ENCODE measurements at places on chromosomes 7 and 10. TPM values are rescaled to one million over a fixed set of nuclear protein-coding genes. Genes with fewer than 3 reads are reported as not detected.

DNA sequence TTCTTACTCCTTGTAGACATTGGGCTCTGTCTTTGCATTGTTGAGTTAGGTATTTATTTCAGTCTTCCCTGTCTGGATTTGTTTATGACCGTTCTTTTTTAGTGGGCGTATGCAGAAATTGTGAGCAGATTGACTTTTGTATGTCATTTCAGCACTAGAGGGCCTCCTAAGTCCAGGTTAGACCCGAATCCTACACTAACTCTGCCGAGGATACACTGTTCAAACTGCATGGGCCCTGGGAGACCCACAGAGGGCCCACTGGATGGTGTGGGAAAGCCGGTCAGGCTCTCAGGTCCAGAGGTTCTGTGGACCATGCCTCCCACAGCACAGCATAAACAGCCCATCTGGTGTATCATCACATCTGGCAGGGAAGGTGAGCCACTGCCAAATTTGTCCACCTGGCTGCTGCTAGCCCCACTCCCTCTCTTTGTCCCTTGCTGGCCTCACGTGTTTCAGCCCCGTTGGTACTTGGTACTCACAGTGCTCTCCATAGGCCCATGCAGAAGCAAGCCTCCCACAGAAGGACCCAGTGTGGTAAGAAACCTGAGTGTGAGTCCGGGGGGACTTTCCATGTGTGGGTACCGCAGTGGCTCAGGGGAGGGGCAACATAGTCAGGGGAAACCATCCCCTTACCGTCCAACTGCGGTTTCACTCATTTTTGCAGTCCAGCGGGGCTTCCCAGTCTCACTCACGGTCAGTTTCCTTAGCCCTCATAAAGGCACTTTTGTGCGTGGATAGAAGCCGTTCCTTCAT lies 112.8 kb downstream of the APBB1IP start:
- peak; percentile 36 for DNase-seq

DNA sequence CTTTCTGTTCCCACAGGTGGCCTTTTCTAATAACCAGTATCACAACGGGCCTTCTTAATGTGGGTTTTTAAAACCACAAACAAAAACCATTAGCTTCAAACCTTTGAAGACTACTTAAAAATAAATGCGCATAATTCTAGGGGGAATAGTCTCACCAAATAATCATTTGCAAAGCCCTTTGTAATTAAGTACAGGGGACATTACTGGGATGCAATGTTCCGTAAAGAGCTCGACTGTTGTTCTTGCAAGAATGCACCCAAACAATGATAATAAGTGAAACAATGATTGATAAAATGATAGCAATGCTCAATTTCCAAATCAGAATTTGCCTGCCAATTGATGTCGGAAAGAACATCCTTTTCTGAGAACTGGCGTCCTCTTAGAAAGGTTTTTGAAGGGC lies 589.1 kb upstream of the ADARB2 start:
- DNase-seq: no peak

DNA sequence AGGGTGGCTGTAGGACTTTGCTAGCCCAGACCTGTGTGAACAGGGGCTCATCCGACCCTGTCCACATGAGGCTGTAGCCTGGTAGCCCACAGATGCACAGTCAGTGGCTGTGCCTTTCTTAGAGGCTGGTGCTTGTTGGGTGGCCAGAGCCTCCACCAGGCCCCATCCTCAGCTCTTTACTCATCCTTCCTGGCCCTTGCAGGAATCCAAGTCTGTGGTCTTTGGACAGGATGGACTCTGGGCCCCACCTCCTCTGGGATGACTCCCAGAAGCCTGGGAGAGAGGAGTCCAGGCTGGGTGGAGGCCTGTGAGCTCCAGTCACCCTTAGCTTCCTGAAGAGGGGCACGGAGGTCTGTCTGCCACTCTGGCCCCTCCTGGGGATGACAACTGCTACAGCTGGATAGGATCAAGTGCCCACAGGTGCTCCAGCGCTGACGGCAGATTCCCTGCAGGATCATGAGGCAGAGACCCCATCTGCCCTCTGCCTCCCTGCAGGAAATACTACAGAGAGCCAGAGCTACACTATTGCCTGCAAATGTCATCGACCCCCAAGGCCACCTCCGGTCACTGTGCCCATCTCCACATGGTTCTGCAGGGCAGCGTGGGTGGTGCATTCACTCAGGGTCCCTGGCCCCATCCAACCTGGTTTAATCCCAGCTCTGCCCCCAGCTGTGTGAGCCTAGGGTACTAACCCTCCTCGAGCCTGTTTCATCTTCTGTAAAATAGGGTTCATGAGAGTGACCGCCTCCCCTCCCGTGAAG lies 114.5 kb downstream of the PTPN20 start:
- peak; percentile 84 for DNase-seq

DNA sequence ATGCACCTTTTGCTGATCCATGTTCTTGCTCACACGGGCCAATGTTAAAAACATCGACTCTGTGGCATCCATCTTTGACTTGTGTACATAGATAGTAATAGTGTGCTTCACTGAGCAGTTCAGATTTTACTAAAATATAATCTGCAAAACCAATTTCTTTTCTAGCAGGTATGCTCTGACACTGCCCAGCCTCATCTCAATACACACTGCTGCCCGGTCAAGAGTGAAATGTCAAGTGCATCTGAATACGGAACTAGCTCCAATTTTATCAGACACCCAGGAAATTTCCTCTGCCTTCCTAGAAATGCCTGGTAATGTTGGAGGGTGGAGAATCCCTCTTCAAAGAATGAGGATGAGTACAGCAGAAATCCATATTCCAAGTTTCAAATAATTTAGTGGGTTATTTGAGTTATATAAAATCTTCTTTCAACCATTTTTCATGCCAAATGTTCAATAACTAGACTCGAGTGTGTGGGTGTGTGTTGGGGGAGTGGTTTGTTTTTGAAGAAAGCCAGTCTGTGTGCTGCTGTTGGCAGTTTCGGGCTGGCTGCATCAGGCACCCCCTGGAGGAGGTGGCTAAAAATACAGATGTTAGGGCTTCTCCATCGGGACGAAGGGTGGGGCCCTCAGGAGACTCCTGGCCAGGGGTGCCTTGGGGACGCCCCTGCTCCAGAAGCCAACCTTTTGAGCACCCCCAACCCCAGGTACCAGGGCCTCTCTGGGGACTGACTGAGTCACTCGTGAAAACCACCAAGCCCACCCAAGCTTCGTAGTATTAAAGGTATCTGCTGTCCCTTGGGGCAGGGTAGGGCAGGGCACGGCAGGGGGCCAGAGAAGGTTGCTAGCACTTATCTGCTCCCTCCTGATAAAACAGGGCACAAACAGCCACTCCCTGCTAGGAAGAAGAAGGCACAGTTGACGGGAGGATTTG lies 15.4 kb downstream of the CTBP2 start:
- no peak for DNase-seq

- DNase-seq: no peak
These were observed 54.7 kb downstream of the ADAMTS14 start for GRCh38 chr10:70726909-70727495.

- DNase-seq: peak; percentile 91
These were observed 66.7 kb upstream of the PDZD8 start for GRCh38 chr10:117441812-117442443.

Gene POLR2J2
- 1.5 TPM for total RNA-seq

All from HT1080 (cell line).